Stomach (tissue), 19 donors: ENCODE measurements at places on chromosomes 3 and 15.

DNA sequence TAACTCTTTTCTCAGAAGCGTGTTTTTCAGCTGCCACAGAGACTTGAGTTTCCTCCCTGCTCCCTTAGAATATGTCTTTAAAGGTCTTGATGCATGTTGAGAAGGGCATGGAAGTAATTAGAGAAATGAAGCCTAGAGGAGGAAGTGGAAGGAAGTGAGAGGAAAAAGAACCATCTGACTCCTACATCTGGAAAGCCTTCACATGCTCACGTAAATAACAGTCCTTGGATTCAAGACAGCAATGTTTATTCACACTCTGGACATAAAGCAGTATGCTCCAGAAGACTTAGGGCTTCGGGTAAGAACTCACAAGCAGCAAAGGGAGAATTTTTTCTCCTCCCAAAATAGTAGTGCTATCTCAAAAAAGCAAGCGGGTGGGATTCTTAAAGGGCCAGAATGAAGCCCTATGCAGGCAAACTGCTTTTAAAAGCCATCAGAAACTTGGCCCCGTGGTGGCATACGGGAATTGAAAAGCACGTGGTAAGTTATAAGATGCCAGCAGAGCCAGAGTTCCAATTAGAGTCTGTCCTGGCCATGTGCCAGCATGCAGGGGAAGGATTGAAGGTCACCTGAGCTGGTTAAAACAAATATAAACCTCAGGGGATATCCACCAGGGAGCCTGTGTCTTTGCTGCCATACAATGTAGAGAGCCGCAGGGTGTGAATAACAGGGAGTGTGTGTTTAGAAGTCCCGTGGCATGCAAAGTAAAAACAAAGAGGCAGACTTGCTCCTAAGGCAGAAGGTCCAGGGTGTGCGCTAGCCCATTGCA, 380.8 kb upstream of the NDN start:
- H3K27me3 ChIP-seq: no peaks in the 10 kb centered on the region
- no peaks in the 10 kb centered on the region for H3K4me1 ChIP-seq
- DNase-seq: no peak
- H3K4me3 ChIP-seq: no peak overlapping the region
- H3K27ac ChIP-seq: no peak overlapping the region
- H3K36me3 ChIP-seq: no peaks in the 10 kb centered on the region

GRCh38 chr15:38149315-38149714, 103.3 kb upstream of the SPRED1 start:
- H3K4me3 ChIP-seq: no peak overlapping the region
- no peak overlapping the region for H3K27ac ChIP-seq
- H3K27me3 ChIP-seq: no peaks in the 10 kb centered on the region
- H3K36me3 ChIP-seq: no peaks in the 10 kb centered on the region
- no peaks in the 10 kb centered on the region for H3K4me1 ChIP-seq

DNA sequence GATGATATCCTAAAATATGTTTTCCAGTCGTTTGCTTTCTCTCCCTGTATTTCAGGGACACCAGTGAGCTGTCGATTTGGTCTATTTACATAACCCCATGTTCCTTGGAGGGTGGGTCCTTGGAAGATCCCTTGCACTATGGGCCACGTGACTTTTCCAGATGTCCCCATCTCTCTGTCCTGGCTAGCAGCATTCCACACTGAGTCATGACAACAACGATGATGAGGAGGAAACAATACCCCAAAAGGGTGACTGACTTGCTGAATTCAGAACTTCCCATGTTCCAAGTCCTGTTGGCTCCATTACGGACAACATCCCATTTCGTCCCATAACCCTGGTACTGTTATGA, 134.3 kb downstream of the NSMCE3 start:
- no peak for DNase-seq
- peaks cover 12% of the 10 kb centered on the region for H3K27me3 ChIP-seq
- peaks cover 10% of the 10 kb centered on the region for H3K4me1 ChIP-seq

GRCh38 chr15:90807074-90807785, 61.2 kb upstream of the FURIN start:
- no peak for DNase-seq
- H3K27me3 ChIP-seq: no peaks in the 10 kb centered on the region
- H3K4me1 ChIP-seq: no peaks in the 10 kb centered on the region
- H3K4me3 ChIP-seq: no peak overlapping the region
- H3K36me3 ChIP-seq: no peaks in the 10 kb centered on the region

DNA sequence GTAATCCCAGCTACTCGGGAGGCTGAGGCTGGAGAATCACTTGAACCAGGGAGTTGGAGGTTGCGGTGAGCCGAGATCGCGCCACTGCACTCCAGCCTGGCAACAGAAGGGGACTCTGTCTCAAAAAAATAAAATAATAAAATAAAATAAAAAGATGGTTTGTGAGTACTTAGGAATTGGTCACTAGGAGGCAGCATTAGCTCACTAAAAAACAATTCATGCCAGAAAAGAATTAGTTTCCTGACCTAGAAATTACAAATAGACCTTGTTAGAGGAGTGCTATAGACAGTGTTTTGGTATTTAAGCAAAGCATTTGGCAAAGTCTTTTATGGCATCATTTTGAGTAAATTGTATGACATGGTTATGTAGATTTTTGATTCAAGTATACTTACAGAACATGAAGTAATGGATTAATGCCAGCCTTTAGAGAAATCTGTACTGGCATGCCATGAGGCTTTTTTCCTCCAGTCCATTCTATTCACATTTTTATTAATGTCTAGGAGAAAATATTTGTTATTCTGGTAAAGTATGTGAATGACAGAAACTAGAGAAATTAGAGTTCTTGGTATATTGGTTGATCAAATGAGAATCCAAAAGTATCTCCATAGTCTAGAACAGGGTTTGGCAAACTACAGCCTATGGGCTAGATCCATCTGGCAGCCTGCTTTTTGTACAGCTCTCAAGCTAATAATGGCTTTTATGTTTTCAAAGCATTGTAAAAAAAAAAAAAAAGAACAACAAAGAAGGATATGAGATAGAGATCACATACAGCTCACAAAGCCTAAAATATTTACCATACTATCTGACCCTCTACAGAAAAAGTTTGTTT, 81.6 kb downstream of the LRRC49 start:
- no peak for DNase-seq
- no peaks in the 10 kb centered on the region for H3K36me3 ChIP-seq
- no peak overlapping the region for H3K4me3 ChIP-seq
- H3K27me3 ChIP-seq: no peaks in the 10 kb centered on the region
- H3K27ac ChIP-seq: no peak overlapping the region
- no peaks in the 10 kb centered on the region for H3K4me1 ChIP-seq

DNA sequence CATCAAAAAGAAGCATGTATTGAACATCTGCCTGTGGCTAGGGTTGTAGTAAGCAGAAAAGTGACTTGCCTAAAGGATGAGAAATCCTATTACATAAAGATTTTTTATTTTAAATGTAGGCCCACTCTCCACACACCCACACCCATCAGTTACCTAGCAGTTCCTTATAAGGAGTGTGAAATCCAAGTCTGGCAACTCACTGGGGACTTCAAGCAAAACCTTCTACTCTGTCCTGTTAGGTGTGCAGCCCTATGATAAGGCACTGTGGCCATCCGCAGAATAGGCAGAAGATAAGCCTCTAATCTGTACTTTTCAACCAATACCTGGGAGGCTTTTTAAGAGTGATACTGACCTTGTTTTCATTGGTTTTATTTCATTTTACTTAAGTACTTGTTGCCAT, 52.7 kb upstream of the TJP1 start:
- no peaks in the 10 kb centered on the region for H3K36me3 ChIP-seq
- H3K27me3 ChIP-seq: no peaks in the 10 kb centered on the region
- no peaks in the 10 kb centered on the region for H3K4me1 ChIP-seq
- DNase-seq: no peak
- H3K4me3 ChIP-seq: no peak overlapping the region

- no peak for DNase-seq
- no peak overlapping the region for H3K27ac ChIP-seq
- H3K4me1 ChIP-seq: no peaks in the 10 kb centered on the region
- H3K4me3 ChIP-seq: no peak overlapping the region
Measured at GRCh38 chr15:51955504-51955903, 16.1 kb downstream of the LEO1 start.

GRCh38 chr15:79966634-79967297, 4.2 kb downstream of the BCL2A1 start:
- no peaks in the 10 kb centered on the region for H3K36me3 ChIP-seq
- H3K27ac ChIP-seq: no peak overlapping the region
- H3K27me3 ChIP-seq: no peaks in the 10 kb centered on the region

GRCh38 chr3:52436500-52437149, 8.3 kb downstream of the SEMA3G start:
- H3K27me3 ChIP-seq: no peaks in the 10 kb centered on the region
- no peak overlapping the region for H3K27ac ChIP-seq
- H3K36me3 ChIP-seq: no peaks in the 10 kb centered on the region
- H3K4me3 ChIP-seq: no peak overlapping the region
- no peak for DNase-seq

GRCh38 chr3:179819379-179819778, 166.5 kb downstream of the USP13 start:
- H3K27ac ChIP-seq: no peak overlapping the region
- H3K27me3 ChIP-seq: peaks cover 6% of the 10 kb centered on the region
- no peaks in the 10 kb centered on the region for H3K4me1 ChIP-seq
- no peaks in the 10 kb centered on the region for H3K36me3 ChIP-seq
- no peak for DNase-seq
- H3K4me3 ChIP-seq: no peak overlapping the region

DNA sequence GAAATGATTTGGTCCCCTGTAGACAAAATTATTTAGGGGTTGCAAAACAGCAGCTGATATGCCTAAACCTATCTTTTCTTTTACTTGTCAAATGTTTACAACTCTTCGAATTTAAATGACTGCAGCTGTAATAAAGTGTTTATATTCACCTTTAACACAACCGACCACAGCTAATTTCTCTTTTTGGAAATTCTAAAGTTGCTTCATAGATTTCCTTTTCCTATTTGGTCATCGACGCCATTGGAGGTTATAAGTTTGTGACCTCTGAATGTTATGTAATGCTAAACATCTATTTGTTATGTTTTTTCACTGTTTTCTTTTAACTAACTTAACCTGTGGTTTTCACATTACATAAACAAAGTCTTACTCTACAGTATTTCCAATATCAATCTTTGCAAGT, 1094.9 kb upstream of the EPHA6 start:
- no peaks in the 10 kb centered on the region for H3K27me3 ChIP-seq
- H3K4me3 ChIP-seq: no peak overlapping the region
- H3K36me3 ChIP-seq: no peaks in the 10 kb centered on the region
- H3K27ac ChIP-seq: no peak overlapping the region
- no peaks in the 10 kb centered on the region for H3K4me1 ChIP-seq
- no peak for DNase-seq

DNA sequence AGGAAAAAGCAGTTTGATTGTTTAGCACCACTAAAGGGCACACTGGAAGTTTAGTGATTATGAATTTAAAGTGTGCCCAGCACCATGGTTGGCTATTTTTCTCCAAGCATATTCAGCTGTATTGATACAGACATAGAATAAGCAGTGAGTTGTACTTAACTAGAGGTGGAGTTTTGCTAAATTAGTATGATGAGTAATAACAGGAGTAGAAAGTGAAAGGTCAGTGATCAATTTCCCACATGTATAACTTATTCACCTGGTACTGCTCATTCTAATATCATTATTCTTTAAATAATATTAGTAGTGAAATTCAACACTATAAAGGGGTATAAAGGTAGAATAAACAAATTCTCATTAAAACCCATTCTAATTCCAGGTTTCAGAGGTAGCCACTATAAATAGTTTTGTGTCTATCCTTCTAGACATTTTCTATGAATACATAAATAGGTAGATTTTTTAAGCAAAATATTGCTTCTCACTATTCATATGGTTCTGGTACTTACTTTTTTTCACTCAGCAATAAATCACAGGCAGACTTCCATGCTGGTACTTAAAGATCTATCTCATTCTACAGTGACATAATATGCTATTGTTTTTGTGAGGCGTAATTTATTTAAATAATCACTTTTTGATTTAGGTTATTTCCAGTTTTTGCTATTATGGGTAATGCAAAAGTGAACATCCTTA, 732.9 kb downstream of the VGLL3 start:
- no peak overlapping the region for H3K27ac ChIP-seq
- no peaks in the 10 kb centered on the region for H3K36me3 ChIP-seq
- H3K4me1 ChIP-seq: no peaks in the 10 kb centered on the region
- H3K4me3 ChIP-seq: no peak overlapping the region

DNA sequence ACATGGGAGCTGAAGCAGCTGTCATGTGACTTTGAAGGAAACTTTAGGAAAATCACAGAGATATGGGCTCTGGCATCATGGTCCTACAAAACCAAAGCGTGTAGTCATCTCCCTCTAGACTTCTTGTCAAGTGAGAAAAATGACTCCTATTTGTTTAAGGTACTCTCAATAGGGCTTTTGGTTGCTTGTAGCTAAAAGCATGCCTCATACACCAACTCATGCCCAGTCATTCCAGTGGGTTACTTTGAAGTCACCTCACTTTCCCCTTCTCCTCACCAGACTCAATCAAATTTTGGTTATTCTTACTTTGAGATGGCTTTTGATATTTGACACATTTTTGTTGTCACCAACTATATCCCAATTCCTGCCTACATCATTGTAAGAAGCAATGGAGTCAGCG, 81.6 kb downstream of the BOC start:
- no peaks in the 10 kb centered on the region for H3K27me3 ChIP-seq
- H3K36me3 ChIP-seq: peaks cover 1% of the 10 kb centered on the region
- H3K4me3 ChIP-seq: no peak overlapping the region
- H3K27ac ChIP-seq: no peak overlapping the region
- no peak for DNase-seq

- H3K4me1 ChIP-seq: no peaks in the 10 kb centered on the region
- H3K36me3 ChIP-seq: no peaks in the 10 kb centered on the region
- no peaks in the 10 kb centered on the region for H3K27me3 ChIP-seq
- no peak for DNase-seq
Measured at GRCh38 chr15:68537506-68537905, 41.3 kb upstream of the CORO2B start.

DNA sequence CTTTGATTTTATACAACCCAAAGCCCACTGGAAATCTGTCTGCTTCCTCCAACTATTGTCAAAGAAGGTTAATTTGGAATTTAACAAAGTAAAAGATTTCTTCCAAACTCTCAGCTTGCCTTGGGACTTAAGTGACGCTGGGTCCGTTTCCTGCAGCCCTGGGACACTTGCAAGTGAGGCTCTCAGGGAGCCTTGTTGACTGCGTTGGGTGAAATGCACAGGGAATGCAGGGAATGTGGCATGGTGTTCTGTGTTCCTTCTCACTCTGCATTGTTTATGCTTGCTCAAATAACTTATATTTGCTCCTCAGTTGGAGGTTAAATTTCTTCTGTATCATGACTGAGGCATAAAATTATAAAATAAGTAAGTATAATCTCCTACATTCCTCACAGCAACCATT, 60.9 kb upstream of the TJP1 start:
- no peak for DNase-seq
- H3K36me3 ChIP-seq: no peaks in the 10 kb centered on the region
- no peak overlapping the region for H3K4me3 ChIP-seq
- H3K27me3 ChIP-seq: no peaks in the 10 kb centered on the region
- H3K27ac ChIP-seq: no peak overlapping the region
- H3K4me1 ChIP-seq: peaks cover 18% of the 10 kb centered on the region

GRCh38 chr15:85324202-85324601, 56.2 kb upstream of the AKAP13 start:
- H3K27me3 ChIP-seq: no peaks in the 10 kb centered on the region
- no peaks in the 10 kb centered on the region for H3K36me3 ChIP-seq
- H3K27ac ChIP-seq: no peak overlapping the region
- H3K4me1 ChIP-seq: no peaks in the 10 kb centered on the region
- DNase-seq: no peak
